NCI-H146 (cell line): ENCODE measurements at places on chromosomes 6 and 20.
A peak's percentile ranks its signal among the peaks of the same experiment; 100 is the strongest.

- no peak for DNase-seq
Observed at GRCh38 chr20:25509084-25509483, 76.2 kb downstream of the NINL start.

DNA sequence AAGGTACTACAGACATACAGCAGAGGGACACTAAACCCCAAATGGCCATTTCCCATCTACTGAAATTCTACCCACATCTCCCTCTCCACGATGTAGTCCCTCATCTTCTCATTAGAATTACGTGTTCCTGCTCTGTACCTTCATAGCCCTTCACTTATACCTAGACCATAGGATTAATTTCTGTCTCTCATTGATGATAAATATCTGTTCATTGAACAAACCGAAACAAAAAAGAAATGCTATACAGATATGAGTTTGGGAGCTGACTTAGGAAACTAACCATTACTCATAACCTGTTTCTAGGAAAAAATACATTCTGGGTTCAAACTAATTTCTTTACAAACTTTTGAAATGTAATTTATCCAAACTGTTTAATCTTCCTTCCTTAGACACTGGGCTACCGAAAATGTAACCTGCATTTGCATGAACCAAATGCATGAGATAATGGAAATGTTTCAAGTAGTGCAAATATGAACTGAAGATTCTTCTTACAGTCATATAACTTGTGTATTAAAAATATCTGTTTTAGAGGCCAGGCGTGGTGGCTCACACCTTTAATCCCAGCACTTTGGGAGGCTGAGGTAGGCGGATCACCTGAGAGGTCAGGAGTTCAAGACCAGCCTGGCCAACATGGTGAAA, 85.3 kb downstream of the GJA10 start:
- no peak for DNase-seq

- no peak for DNase-seq
Observed at GRCh38 chr20:59247731-59248684, 52.4 kb upstream of the EDN3 start.

- no peak for DNase-seq
Observed at GRCh38 chr20:20685635-20686034, 26.8 kb downstream of the RALGAPA2 start.

DNA sequence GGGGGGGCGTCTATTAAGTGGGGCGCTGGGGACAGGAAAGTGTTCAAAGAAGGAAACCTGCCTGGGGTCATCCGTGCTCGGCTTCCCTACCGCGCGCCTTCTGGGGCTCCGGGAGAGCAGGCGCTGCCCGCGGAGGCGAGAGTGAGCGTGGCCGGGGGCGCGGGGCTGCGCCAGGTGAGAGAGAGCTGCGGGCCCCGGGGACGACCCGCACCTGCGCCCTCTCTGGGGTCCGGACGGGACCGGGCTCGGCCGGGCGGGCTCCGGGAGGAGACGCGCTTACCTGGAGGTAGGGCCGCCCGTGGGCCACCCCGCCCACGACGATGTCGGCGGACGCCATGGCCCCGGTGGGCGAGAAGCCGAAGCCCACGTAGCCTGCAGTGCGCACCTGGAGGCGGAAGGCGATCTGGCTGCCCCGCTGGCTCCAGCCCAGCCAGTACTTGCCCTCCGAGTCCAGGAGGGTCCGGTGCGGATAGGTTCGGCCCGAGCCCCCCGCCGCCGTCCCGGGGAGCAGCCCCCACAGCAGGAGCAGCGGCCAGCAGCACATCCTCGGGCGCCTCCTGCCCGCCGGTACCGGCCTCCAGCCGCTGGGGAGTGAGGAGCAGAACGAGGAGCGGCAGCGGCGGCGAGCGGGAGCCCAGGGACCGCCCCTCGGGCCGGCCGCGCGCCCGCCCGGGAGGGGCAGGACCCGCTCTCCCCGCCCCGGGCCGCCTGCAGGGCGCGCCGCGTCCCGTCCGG, at the start of gene MOXD1:
Gene MOXD1 (minus strand): TSS at position 593 of the 735 bp plus-strand sequence. CDS start 49 bp downstream, at position 544.
- peak; percentile 50 for DNase-seq

DNA sequence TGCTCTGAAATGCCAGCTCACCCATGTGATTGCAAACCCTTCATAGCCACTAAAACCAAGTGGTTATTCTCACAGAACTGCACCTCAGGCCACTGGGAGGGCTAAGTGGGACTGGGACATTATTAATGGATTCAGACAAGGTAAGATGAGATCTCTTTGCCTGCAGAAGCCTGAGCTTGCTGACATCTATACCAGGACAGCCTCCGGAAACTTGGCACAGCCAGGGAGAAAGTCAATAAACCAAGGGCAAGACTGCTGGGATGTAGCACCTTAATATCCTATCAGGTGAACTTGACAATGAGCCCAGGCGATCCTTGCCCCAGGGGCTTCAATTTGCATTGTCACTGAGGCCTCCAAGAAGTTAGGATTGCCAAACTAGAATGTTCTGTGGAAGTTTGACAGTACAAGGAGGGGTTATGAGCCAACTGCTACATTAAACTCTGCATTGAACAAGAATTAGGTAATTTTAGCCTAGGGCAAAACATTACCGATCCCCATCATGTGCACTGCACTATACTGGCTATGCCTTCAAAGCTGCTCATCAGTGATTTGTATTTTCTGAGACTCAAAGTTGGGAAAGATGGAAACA, 60.1 kb upstream of the RALGAPA2 start:
- DNase-seq: peak; percentile 25

GRCh38 chr6:41347378-41348050, 12.1 kb downstream of the NCR2 start:
- DNase-seq: no peak

GRCh38 chr6:100268326-100268725, 196.4 kb downstream of the SIM1 start:
- no peak for DNase-seq

- DNase-seq: no peak
Observed at GRCh38 chr6:163828038-163828795, 413.7 kb downstream of the QKI start.

DNA sequence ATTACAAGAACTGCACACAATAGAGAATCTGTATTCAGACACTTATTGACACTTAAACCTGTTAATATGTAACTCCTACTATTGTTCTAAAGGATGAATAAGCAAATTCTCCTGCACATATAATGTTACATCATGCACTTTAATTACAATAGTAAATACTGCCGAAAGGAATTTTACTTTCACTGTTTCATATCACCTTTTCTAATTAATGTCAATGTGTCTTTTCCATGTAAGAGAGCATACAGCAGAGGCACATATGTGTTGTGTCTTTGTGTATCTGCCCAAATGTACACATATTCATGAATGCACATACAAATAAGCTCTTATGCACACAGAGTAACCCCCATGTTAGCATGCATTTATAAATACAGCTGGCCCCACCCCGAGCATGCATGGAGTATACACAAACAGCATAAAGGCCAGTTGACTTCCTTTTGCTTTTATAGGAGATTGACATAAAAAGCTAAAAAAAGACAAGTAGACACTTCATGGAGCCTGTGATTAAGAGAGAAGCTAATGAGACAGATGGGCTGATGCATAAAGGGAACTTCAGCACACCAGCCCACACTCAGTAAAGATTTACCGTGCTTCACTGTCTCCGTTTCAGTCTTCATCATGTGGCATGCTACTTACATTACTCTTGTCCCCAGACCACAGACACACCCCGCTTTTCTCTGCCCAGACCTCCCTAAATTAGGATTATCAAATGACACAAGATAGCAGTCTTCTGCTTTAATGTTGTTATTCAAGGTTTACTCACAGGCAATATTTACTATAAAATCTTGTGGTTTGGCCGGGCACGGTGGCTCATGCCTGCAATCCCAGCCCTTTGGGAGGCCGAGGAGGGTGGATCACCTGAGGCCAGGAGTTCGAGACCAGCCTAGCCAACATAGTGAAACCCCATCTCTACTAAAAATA, 184.6 kb downstream of the ATXN1 start:
- DNase-seq: no peak

- peak; percentile 78 for DNase-seq
Observed at GRCh38 chr20:2652724-2653555, 508 bp downstream of the NOP56 start.

DNA sequence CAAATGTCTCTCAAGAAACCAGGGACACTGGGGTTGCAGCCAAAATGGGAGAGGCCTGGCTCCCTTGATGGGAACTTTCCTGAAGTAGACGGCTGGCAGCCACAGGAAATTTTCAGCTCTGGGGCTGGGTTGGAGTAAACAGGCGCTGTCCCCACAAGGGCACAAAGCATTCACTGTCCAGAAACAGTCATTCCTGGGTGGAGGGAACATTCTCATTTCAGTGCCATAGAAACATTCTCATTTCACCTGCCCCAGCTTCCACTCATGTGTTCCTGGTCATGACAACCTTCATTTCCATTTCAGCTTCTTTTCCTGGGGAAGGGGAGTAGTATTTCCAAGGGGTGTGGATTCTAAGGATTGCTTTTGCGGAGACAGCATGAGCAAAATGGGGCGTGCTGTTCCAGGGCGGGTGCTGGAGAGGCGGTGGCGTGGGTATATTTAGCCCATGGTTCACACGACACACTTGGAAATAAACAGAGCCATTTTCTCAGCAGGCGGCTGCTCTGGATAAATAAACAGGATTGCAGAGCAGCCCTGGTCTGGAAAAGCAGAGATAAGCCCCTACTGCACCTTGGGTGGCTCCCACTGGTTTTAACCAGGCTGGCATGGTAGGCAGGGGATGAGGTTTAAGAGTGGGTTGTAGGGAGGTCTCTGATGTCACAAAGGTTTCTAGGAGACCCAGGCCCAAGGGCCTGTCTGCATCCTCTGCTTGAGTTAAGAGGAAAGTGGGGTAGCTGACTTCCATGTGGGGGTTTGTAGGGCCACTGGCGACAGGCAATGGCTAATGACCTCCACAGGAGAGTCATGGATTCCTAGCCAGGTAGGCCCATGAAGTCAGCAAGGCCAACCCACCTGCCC, 32.9 kb downstream of the COX4I2 start:
- peak; percentile 92 for DNase-seq

DNA sequence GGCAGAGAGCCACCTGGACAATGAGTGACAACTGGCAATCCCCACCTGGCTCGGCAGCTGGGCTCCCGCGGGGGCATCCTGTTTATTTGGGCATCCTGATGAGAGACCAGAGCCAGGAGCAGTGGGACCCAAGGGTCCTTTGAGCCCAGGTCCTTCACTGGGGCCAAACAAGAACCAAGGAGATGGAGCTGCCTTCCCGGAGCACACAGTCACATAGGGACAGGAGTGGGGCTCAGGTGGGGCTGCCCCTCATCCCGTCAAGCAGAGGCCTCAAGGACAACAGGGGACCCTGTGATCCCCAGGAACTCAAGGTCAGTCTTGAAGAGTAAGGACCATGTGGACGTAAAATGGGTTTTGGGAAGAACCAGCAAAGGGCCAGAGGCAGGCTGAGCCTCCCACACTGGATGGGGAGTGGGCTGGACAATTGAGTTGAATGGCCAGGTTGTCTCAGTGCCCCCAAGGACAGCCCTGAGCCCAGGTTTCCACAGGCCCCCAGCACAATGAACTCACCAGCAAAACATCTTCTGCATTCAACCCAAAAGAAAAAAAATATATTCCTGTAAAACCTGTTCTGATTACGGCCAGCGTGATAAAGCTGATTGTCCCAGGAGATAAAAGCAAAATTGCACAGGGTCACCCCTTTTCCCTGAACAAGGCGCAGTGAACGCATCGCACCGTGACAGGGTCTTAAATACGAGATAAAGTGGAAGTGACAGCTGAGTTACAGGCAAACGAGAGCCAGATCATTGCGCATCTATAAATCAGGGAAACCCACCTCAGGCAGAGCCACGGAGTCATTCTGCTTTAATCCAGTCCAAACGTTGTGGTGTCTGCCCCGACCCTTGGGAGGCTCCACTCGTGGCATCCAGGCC, 86.2 kb downstream of the ANKRD60 start:
- DNase-seq: no peak

DNA sequence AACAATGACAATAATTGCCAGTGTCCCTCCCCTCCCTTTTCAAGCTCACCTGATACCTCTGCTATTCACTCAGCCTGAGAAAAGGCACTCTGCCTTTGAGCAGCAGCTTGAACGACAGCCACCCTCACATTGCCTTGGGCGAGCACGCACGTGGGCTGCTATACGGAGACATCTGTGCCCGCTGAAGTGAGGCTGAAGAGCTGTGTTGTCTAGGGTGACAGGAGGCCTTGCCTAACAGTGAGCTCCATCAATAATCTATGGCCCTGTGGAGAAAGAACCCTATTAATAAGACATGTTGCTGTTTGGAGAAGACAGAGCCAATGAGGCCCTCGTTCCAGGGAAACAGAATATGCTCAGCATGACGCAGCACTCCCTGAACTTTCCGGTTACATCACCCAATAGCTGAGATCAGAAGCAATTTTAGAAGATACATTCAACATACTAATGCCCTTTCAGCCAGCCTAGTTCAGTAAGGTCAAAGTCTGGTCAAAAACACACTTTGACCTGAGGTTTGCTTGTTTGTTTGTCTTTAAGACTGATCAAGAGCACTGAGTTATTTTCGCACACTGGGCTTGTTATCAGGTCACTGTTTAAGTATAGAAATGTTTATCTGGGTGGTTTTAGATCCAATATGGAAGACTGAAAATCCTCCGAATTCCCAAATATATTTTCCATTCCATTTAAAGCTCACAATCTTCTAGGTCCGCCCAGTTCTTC, 30.6 kb downstream of the RBM24 start:
- peak; percentile 24 for DNase-seq

- peak; percentile 41 for DNase-seq
Observed at GRCh38 chr6:70706491-70707123, 38.9 kb downstream of the SMAP1 start.

DNA sequence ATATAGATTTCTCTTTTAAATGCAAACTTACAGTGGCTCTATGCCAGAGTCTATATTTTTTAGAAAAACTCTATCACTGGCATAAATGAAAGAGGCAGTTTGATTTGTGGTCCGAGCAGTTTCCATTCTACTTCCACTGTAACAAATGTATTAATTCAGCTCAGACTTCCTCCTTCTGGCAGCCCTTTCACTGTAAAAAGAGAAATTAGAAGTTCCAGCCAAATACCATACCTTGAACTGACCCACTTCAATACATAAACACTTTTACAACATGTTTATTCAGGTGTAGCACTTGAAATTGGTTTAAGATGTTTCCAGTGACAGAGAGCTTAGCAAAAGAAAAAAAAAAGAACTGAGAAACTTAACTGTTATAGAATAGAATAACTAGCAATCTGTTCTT, 99.3 kb downstream of the BMP5 start:
- no peak for DNase-seq

GRCh38 chr6:121504227-121504626, 68.8 kb downstream of the GJA1 start:
- no peak for DNase-seq

GRCh38 chr6:26045928-26046368, 41.3 kb upstream of the HFE start:
- peak; percentile 71 for DNase-seq

DNA sequence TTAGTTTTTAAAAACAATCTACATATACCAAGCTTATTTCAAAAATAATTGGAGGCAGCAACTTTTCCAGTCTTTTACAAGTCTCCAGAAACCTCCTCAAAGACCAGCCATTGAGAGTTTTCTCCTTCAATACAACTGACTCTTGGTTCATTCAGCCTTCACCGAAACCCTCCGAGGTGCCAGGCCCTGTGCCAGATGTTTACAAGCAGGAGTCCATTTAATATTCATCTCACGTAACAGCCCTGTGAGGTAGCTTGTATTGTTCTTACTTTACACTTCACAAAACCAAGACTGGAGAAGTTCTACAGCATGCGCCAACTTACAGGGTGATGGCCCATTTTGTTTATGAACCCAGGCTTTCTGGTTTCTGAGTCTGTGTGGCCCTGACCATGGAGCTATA, 5.5 kb upstream of the NEDD9 start:
- DNase-seq: no peak

GRCh38 chr6:125577124-125577662, 172.2 kb upstream of the HEY2 start:
- no peak for DNase-seq

GRCh38 chr6:157551041-157551832, 170.2 kb downstream of the ZDHHC14 start:
- no peak for DNase-seq
